Activated T-helper 1 cell treated with anti-CD3 and anti-CD28 coated beads, Interleukin-2, amount 50 U/mL, for 16 hours (primary cell): ENCODE measurements at places on chromosomes 5 and 9.
A peak's percentile ranks its signal among the peaks of the same experiment; 100 is the strongest.

- DNase-seq = no peak
These were observed 2.1 kb downstream of the LECT2 start for GRCh38 chr5:135952683-135953082.

DNA sequence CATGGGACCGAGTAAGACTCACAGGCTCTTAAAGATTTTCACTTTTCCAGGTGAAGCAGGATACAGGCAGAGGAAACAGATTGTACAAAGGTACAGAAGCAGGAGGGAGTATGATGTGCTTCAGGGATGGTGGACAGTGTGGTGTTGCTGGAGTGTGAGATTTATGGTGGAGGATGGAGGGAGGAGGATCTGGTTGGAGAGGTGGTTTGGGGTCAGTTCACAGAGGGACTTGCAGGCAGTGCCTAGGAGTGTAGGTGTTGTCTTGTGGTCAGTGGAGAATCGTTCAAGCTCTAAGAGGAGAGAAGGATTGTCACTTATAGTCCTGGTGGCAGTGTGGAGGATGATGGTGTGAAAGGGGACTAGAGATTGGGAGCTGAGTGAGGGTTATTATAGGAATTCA lies 11.8 kb downstream of the RALGPS1 start:
- no peak for DNase-seq

DNA sequence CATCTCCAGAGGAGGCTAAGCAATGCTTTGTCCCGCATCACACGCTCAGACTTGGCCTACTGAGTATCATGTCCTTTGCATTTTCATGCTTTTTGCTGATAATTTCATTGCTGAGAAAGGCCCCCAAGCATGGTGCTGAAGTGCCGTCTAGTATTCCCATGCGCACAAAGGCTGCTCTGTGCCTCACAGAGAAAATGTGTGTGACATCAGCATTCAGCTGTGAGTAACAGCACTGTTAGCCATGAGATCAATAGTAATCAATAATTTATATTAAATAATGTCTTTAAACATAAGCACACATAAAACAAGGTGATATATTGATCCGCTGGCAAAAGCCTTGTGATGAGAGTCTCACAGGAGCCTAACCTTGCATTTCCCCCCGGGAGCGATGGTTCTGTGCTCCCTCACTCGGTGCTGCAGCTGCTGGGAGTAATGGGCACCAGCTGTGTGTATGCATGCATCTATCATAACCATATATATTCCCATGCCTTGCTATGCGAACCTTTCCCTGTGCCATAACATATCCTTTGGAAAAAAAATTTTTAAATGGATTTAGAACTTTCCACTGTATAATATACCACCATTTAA lies 50.4 kb upstream of the RNF130 start:
- no peak for DNase-seq

GRCh38 chr9:28781481-28781880 lies 1208.2 kb upstream of the C9orf72 start:
- DNase-seq = no peak

DNA sequence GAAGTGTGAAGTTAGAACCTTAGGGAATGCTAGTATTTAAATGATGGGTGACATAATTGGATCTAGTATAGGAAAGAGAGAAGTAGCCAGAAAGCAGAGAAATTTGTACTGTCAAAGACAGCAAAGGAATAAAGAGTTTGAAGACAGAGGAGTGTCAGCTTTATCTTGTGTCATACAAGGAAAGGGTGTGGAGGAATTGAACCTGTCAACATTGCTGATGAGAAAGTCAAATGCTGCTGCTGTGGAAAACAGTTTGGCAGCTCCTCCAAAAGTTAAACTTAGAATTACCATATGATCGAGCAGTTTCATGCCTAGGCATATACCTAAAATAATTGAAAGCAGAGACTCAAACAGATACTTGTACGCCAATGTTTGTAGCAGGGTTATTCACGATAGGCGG lies 63.7 kb downstream of the DENND4C start:
- no peak for DNase-seq

DNA sequence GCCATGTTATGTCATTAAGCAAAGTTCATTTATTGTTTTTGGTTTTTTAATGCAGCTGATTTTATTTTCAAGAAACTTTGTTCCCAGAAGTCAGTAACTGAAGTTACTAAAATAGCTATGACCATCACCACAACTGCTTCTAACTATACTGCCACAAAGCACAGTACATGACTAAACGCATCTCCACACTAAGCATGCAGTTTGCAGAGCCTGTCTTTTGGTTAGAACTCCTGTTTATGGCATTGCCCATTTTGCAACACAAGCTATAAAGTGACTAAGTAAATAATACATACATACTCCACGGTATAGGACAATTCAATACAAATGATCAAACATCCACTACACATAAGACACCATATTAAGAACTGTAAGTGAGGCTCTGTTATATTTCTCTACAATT lies 109.7 kb downstream of the MLLT3 start:
- DNase-seq = no peak

DNA sequence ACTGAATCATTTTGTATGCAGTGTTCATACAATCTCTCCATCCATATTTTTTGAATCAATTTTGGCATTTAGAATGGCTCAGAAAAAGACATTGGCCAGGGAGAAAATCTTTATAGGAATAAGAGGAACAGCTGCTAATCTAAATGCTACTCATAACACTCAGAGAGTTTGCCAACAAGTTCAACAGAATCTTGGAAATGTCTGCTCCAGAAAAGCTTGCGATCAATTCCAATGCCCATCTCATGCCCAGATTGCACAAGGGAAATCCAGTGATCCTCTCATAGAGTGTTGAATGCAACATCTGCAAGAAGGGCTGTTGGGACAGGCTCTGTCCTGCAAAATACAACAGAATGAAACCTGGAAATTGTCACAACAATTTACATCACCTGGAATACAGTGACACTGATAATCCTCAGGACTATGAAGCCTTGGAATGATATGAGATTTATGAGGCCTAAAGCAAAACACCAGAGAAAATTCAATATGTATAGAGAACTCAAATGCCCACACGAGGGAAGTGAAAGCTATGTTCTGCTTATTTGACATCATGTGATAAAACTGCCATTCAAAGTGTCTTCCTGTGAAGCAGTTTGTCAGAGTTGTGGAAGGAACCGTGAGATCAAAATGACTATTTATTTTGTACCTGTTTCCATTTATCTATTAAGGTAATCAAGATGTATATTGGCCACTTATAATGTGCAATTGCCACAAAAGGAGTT lies 190.1 kb downstream of the PARP8 start:
- no peak for DNase-seq

DNA sequence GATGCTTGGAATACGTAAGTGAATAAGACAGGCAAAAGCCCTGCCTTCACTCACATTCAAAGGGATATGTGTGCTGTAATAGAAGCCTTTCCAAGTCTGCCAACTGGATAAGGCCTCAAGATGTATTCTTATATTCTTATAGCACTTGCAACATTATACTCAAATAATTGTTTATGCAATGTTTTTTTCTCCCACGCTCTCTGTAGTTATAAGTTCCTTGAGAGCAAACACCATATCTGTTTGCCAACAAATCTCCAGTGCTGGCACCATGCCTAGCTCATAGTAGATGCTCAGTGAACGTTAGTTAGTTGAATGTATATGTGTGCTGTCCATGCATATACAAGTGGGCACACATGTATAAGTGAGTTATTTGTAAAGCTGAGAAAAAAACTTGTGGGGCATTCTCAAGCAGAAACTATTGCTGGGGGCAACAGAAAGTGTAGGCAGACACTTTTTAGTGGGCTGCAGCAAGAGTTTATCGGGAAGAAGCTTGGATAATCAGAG lies 125.1 kb downstream of the RPS23 start:
- DNase-seq = no peak

DNA sequence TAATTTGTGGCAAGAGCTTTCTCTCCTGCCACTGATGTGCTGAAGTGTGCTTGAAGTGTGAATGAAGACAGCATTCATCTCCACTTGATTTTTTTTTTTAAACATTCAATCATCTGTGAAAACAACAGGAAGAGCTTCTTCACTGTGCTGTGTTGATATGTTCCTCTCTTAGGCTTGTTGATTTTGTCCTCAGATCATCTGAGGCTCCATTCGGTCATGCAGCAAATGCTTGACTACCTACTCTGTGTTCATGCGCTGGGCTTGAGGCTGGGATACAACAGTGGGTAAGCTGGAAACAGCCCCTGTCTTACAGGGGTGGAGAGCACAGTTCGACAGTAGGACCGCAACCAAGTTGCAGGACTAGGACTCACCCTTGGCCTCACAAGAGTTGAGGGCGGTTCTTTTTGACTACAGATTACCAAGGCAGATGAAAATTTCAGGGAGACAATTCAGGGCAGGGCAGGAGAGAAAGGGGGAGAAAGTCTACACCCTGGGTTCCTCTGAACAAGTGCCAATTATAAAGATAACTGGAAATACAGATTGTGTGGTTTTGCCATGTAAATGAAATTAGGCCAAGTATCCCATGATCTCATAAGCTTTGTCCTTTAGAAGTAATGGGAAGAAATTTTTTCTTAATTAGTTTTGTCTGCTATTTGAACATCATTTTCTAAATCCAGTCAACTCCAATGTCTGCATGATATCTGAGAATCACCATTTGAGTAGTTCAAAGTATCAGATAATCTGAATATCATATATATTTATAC lies 31.0 kb upstream of the F2R start:
- no peak for DNase-seq

DNA sequence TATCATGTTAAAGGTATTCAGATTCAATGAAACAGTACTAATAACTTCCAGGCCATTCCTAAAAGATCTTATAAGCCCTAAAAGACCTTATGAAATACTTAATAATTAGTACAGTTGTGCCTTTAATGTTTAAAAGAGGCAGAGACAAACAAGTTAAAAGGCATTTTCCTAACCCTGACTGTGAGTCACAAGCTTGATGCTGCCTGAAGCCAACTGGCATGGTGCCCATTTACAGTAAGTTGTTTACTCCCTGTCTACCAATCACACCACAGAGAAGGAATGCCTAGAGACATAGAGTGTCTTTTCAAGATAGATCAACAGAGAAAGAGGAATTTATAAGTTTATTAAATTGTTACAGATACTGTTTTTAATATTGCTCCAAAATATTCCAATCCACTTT lies 47.8 kb downstream of the NR3C1 start:
- DNase-seq = peak; percentile 26

- no peak for DNase-seq
These were observed 76.8 kb downstream of the FCHO2 start for GRCh38 chr5:73032635-73033034.

DNA sequence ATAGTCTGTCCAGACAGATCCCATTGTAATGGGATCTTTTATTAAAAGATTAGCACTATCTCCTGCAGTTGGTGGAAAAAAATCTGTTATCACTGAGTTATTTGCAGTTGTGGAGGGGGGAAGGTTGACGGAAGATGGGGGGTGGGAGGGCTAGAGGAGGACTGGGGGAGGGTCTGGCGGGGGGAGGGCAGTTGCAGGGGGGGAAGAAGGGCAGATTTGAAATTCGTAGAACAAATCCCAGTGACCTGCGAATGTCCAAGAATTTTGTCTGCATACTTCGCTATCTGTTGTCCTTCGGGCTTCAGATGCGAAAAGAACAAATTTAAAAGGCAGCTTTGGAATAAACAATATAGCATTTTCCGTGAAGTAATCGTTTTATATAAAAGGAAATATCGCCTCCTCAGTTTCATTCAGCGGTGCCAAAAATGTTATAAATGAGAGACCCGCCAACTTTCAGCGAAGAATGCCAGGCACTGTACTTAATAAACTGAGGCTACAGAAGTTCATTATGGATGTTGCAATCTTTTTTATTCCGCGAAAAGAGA lies 1.3 kb upstream of the FST start:
- no peak for DNase-seq

GRCh38 chr9:136656795-136657611 lies 5.7 kb upstream of the EGFL7 start:
- DNase-seq = no peak

- no peak for DNase-seq
These were observed 171.9 kb upstream of the SLC12A2 start for GRCh38 chr5:127911619-127912018.

DNA sequence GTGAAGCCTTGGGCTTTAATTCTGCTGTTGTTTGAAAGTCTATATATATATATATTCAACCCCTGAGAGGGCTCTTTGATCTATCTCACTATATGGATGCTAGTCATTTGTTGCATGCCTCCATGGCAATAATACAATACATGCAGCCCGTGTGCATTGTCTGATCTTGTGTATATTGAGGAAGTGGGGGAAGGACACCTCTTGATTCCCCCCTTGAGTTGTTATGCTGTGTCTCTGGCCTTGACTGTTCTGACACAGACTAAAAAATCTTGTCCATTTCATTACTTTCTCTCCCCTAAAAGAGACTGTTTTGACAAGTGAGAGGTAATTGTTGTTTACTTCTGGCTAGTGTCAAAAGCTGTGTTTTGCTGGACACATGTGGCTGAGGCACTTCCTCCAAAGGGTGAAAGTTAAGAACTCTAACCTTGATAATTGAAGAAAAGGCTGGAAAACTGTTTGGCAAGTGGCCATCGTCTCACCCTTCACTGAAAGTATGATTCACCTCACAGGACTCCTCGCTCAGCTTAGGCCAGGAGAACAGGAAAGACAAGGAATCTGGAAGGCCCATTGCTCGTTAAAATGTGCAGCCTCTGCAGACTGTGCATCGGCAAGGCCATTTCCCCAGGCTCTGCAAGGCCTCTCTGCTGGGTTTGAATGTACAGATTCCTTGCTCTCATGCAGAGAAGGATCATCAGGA lies 304.0 kb downstream of the PRELID2 start:
- DNase-seq = no peak

- no peak for DNase-seq
These were observed 105.7 kb downstream of the TMEM174 start for GRCh38 chr5:73278693-73279092.

DNA sequence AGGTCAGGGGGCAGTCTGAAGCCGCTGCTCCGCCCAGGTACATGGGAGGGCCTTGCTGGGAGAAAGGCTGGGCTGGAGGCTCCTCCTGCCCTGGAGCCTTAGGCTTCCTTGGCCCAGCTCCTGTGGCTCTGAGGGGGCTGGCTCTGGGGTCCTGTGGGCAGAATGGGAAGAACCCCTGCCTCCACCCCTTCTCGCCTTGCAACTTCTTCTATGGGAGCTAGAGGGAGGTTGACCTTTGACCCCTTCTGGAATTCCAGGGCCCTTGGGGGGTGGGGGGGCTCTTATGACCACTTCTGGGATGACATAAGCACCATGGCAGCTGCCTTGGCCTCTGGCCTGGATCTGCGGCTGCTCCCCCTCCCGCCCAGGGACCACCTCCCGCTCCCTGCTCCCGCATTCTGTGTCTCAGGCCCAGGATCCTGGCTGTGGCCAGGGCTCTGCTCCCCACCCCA lies 32.2 kb downstream of the IER5L start:
- DNase-seq = no peak

DNA sequence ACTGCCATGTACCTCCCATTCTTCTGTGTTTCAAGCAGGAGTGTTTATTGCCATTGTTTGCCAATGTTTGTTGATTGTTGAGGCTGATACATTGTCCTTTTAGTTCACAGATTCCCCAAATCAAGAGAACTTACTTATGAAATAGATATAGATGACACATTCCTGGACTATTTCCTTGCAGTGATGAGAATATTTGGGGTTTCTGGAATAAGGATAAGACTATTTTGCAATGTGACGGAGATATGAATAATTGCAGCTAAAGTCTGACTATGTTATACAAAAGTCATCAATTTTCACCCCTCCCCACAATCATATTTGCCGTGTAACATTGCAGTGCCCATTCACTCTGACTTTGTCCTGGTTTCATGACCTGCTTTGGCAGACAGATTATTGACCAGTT lies 460.8 kb downstream of the CDH10 start:
- DNase-seq = no peak
